ENCODE measurements at places on chromosomes 7 and 10.

DNA sequence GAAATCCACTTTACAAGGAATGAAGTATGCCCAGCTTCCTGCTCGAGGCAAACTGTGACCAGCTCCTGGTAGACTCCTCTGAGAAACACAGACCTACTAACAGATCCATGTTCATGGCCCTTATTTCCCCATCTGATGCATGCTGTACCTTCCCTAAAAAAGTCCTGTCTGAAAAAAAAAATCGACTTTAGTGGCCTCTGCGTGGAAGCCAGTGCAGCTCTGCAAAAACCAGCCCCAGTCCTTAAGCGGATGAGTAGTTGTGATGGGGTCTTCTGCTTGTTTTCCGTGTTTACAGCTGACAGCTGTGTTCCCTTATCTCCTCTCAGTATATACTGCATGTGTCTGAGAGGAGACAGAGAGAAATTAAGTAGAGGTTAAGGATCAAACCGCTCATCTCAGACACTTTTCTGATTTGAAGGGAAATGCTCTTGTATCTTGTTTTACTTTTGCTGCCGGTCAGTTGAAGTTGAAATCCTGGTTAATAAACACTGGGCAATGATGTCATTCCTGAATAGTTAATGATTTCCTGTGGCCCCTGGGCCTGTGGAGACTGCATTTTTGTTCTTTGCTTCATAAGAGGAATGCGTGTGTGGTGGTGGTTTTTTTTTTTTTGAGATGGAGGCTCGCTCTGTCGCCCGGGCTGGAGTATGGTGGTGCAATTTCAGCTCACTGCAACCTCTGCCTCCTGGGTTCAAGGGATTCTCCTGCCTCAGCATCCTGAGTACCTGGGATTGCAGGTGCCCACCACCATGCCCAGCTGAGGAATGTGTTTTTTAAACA lies 67.6 kb downstream of the DOCK1 start:
- no peak for DNase-seq

DNA sequence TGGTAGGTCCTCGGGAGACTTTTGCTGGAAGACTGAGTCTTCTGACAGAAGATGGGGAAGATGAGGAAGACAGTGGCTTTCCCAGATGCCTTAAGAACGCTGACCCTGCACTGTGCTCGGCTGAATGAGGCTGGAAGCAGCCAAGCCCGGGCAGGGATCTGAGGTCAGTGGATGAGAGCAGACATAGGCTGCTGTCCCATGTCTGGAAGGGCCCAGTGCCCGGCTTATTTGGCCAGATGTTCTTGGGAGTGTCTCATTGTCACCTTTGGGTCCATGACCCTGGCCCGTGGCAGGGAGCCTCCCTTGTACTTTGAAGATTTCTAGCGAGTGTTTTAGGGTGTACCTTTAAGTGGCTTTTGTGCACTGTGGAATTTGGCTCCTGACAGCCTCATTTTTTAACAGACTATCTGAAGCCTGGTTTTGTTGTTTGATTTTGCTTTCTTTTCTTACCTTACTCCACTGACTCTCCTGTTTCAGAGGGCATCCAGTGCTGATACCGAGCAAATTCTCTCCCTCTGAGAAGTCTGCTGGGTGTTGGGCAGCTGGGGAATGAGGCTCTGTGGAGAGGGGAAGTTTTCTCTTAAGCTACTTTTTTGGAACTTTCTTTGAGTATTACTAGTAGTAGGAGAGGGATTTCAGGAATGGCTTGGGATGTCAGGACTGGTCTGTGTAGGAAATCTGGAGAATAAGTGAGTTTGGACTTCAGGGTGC lies 61.4 kb downstream of the CREB5 start:
- DNase-seq, result no peak

DNA sequence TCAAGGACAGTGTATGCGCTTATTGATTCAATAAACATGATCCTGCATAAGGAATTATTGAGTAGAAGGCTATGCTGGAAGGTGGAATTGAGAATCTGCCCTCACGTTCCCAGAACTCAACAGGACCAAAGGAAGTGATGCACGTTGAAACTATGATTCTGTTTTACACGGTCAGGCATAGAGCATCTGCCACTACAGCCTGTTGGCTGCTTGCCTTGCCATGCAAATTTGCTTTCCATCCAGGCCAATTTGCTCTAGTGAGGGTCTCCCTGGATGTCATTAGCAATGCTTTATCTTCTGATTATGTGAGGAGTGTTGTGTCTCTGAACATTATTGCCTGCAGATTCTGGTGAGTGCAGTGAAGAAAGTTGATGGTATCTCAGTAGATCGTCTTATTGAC lies 132.9 kb downstream of the ADRA2A start:
- DNase-seq, result no peak

DNA sequence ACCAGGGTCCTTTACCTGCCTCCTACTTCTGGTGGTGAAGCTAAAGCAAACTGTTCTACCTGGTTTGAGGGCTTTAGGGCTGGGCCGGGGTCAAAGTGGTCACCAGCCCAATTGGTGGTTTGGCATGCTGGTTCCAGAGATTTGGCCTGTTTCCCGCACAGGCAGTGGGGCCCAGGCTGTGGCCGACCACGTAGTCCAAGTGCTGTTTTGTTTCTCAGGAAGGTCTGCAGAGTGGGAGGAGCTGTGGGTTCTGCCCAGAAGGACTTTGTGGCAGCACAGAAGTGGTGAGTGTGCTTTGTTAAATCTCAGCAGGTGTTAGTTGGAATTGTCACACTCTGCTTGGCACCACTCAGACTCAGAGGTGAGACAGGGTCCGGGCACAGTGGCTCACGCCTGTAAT lies 85.8 kb downstream of the MKX start:
- DNase-seq, result no peak

GRCh38 chr10:113627836-113628235 lies 36.0 kb downstream of the NRAP start:
- no peak for DNase-seq

- no peak for DNase-seq
These were observed 60.5 kb downstream of the PON1 start for GRCh38 chr7:95263785-95264362.

GRCh38 chr10:114930320-114930719 lies 7.7 kb upstream of the TRUB1 start:
- DNase-seq, result no peak

GRCh38 chr10:79155301-79156081 lies 86.7 kb downstream of the ZMIZ1 start:
- DNase-seq, result no peak

- DNase-seq, result peak; percentile 12
These were observed 109.8 kb upstream of the NOBOX start for GRCh38 chr7:144513334-144513733.

DNA sequence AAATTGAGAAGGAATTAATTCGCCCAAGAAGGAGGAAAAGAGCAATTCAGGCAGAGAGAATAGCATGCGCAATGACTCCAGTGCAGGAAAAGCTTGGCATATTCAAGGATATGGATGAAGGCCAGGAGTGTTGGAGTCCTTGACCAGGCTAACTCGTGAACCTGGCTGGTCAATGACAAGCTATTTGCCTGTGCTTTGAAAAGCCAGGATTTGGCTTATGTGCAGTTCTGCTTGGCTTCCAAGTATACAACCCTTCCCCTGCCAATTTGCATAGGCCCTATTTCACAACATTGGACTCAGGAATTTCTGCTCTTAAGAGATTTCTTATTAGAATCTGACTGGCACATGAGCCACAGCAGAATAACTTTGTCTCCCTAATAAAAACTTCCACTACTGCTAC lies 72.3 kb upstream of the SP8 start:
- no peak for DNase-seq

DNA sequence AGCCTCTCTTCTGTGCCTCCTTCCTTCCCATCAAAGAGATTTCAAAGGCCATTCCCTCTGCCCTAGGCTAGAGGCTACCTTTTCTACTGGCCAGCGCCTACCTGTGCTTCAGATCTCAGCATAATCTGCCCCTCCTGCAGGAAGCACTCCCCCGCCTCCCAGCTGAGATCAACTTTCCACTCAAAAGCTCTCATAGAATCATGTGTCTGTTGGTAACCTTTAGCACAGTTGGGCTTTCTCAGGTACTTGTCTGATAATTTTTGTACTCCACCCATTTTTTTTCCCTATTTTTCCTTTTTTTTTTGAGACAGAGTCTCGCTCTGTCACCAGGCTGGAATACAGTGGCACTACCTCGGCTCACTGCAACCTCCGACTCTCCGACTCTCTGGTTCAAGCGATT lies 231.0 kb upstream of the PRSS58 start:
- no peak for DNase-seq

GRCh38 chr7:72710983-72711382 lies 117.0 kb downstream of the TYW1B start:
- no peak for DNase-seq

- DNase-seq, result peak; percentile 34
These were observed 217.8 kb upstream of the MKLN1 start for GRCh38 chr7:131109759-131110296.

- DNase-seq, result no peak
These were observed 26.4 kb downstream of the BBS9 start for GRCh38 chr7:33155811-33156210.

DNA sequence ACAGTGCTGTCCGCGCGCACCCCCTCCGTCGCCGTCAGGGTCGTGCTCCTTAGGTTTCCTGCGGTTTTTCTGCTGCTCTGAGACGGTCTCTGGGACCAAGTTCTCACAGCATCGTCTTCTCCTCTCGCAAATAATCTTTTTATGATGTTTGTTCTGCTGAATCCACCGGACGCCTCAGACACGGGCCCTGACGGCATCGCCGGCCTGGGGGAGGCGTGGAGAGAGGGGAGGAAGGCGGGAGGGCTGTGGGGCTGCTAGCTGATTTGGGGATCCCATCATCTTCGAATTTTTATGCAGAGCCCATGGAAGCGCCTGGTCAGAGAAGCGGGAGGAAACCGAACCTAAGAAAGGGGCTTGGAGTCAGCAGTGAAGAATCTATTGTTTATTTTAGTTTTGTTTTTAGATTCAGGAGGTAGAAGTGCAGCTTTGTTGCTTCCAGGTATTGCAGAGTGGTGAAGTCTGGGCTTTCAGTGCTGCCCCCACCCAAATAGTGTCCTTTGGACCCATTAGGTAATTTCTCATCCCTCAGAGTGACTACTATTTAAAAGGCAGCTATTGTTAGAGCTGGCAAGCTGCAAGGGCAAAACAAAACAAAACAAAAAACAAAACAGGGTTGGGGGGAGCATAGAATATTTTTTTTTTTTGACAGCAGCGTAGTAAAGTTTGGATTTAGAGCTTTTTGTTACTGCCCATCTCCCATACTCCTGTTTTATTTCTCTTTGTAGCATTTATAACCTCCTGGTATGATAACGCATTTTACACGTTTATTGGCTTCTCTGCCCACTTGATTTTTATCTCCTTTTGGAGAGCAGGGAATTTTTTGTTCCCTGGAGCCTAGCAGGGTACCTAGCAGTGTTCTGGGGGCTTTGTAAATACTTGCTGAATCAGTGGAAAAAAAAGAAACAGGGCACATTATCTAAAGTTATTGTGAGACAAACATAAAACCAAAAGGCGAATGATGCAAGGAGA lies 92.6 kb downstream of the SPAG6 start:
- DNase-seq, result peak; percentile 35

DNA sequence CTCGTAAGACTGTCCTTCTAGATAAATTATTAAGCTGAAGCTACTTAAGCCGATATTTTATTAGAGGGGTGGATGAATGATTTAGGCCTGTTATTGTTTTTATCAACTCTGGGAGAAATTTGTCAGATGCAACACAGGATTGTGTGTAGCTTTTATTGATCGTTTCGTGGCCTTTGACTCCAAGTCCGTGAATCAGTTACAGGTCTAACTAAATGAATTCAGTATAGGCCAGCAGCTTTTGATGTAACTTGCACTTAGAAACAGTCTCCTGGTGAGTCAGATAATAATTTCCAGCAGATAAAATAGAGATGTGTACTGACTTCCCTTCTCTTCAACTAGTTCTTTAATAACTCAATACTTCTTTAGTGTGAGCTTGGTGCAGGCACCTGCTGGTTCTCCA lies 341.7 kb upstream of the SMIM30 start:
- DNase-seq, result no peak

DNA sequence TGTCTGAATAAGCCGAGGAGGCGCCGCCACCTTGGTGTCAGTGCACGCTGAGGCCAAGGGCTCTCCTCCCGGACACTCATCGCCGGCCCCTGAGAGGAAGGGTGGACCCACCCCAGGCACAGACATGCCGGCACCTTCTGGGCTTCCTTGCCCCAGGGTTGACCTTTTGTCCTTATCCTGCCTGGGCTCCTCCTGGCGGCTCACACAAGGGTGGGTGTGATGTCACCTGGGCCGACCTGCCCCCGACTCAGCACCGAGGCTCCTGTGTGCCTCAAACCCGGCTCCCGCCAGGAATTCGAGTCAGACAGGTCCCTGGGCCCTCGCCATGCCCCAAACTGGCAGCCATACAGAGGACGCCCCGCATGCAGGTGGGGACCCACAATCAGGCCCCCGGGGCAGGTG lies 17.7 kb upstream of the CFAP46 start:
- no peak for DNase-seq

DNA sequence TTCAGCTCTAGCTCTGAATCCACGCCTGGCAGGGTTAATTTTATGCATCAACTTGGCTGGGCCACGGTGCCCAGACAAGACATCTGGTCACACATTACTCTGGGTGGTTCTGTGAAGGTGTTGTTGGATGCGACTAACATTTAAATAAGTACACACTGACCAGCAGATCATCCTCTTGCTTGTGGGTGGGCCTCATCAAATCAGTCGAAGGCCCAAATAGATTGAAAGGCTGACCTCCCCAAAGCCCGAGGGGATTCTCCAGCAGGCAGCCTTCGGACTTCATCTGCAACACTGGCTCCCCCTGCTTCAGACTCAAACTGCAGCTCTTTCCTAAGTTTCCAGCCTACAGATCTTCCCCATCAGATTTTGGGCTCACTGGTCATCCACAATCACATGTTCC lies 53.6 kb downstream of the SFMBT2 start:
- DNase-seq, result no peak

- DNase-seq, result no peak
These were observed 162.5 kb downstream of the REEP3 start for GRCh38 chr10:63683686-63684085.

DNA sequence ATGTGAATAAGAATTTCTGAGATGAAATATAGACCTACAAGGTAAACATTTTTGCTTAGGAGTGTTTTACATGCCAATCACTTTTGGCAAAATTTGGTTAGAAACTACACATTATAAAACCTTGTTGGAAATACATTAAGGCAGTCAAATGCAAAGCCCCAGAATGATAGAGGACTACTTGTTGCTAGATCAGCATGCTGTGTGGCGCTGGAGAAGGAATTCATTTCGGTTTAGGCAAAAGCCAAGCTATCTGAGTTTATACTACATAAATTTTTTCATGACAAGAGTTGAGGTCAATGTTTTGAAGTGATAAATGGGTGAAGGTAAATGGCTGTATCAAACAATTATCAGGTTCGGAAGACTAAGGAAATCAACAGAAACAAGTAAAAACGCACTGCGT lies 2.3 kb downstream of the BMPER start:
- DNase-seq, result no peak

GRCh38 chr10:83469728-83470331 lies 669.5 kb upstream of the GHITM start:
- peak; percentile 24 for DNase-seq

GRCh38 chr10:103554488-103555324 lies 61.2 kb downstream of the NEURL1 start:
- DNase-seq, result peak; percentile 66
